Caki2 (cell line): ENCODE measurements at places on chromosomes 16 and 17.

- no peak for DNase-seq
Observed at GRCh38 chr16:73170612-73171038, 122.7 kb upstream of the ZFHX3 start.

DNA sequence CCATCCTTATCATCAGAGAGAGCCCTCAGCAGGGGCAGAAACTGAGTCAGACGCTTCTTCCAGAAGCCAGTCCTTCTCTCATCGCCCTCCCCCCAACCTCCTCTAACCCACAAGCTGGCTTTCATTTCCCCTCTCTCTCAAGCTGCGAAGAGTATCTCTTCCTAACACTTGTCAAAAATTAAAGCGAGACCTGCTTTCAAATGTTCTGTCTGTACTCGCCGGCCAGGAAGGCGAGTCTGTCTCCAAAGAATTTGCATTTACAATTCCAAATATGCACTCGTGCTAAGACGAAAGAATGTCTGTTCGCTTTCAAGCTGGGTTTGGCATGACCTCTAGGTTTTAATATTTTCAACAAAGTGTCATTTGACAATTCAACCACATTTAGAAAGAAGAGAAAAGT lies 140.4 kb downstream of the RGS9 start:
- DNase-seq = no peak

DNA sequence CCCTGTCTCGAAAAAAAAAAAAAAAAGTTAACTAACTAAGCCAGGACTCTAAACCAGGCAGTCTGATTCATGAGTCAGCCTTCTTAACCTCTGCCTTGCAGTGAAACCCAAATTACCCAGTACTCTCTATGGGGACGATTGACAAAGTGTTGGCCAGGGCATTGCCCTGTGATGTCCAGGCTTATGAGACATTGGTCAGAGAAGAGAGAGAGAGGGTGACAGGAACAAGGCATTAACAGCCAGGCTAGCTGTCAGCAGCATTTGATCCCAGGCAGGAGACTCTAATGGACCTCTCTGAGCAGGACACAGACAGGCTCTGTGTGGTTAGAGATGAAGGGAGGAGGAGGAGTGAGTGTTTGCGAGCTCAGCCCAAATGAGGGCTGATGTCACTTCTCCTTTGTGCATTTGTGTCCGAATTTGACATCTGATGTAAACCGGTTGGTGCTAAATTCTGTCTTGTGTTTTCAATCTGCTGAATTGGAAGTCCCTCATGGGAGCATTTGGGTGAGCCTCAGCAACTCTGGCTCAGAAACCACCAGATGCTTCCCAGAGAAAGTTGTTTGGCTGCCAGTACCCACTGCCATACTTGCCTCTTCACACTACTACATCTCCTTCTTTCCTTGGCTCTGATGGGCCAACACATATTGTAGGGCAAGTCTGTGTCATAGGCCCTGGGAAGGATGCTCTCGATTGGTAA lies 4.3 kb upstream of the MYL4 start:
- peak; percentile 66 for DNase-seq

DNA sequence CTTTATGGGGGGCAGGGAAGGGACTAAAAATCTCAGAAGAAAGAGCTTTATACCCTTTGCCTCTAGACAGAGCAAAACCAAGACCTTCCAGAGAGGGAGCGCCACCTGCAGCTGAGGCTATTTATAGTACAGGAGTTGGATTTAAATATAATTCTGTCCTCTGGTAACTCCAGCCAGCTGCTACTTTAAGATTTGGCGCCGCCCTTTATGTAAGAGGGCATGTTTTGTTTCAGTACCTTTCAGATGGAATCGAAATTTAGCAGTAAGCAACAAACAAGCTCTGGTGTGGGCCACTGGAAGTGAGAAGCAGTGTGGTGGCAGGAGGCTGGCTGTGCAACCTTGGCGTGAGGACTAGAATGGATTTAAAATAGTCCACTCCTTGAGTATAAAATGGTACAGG lies 5.2 kb upstream of the GUCY2D start:
- no peak for DNase-seq

- DNase-seq = no peak
Observed at GRCh38 chr17:57099165-57099564, 14.1 kb downstream of the AKAP1 start.

- DNase-seq = peak; percentile 22
Observed at GRCh38 chr16:16096121-16096857, 127.0 kb downstream of the ABCC6 start.

- DNase-seq = no peak
Observed at GRCh38 chr17:77615703-77616253, 342.7 kb upstream of the TNRC6C start.

DNA sequence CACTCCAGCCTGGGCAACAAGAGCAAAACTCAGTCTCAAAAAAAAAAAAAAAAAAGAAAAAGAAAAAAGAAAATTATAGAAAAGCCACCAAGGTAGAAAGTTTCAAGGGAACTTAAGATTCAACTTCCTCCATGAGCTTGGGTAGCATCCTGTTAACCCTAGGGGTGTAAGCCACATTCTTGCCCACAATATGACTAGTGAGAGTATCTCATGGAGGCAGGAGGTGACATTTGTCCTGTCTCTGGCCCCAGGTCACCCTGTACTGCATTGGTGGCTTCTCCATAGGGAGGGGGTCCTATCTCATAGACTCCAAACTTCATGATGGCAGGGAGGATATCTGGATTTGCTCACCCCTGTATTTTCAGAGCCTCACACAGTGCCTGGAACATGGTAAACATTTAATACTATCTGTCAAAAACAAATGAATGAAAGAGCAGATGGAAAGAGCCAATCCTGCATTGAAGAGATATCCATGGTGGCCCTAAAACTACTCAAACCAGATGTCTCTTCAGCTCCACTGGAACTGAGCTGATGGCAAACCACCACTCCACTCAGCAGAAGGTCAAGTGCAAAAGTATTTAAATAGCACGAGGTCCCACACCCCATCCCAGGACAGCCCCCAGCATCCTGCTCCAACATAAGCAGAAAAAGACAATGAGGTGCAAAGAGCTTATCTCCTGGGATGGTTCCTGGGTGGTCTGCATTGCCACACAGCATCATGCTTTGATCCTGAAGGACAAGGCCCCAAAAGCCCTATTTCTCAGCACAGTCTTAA lies 50.3 kb downstream of the EMP2 start:
- DNase-seq = no peak

DNA sequence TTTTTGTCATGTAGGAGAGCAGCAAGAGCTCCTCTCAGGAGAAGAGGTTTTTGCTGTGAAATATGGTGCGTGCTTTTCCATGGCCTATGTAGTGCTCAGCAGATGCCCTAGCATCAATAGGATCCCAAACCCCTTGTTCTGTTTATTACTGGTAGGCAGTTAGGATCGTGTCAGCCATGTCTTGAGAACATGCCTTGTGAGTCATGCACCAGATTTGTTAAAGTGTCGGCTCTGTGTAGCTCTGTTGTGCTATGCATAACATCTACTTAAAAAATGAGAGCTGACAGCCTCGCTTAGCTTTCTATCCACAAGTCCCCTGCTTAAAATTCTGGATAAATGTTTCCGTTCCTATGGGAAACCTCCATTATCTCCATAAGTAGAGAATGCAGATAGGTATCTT lies 4.4 kb upstream of the EIF4A3 start:
- DNase-seq = no peak

DNA sequence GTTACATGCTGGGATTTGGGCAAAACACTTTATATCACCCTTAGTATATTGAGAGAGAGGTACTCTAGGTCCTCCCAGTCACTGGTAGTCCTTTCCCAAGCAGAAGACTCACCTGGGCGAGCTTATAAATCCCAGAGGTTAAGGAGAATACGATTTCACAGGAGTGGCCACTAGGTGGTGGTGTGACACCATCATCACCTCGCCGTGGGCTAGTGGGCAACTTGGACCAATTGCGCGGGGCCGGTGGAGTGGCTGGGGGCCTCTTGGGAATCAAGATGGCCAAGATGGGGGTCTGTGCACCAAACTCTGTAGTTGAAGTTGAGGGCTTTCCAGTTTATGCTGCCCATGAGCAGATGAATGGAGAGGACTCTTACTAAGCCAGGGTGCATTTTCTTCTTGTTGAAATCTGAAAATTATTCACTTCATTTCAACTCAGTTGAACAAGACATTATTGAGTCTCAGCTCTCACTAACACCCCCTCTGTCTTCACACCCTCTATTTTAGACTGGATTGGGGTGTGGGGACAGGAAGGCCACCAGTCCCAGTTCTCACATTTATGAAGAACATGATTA lies 38.2 kb upstream of the PIRT start:
- DNase-seq = peak; percentile 15

- no peak for DNase-seq
Observed at GRCh38 chr17:28686296-28686695, 24.3 kb downstream of the SUPT6H start.

DNA sequence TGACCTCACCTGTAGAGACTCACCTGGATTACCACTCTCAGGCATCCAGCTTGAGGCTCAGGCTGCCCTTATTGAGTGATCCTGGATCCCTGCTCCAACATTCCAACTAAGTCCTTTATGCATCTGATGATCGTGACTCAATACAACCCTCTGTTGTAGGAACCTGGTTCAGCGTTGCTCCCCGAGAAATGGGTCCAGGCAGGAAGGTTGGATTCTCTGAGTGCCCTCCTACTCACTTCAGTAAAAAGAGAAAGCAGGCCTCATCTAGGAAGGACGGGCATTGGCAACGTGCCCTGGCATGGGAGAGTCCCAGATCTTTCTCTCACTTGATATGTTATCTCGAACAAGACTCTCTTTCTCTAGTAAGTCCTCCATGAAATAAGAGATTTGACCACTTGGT lies at the start of gene OR3A1:
Gene OR3A1 (minus strand): TSS at position 101 of the 400 bp plus-strand sequence. CDS start 5,778 bp downstream, outside the sequence.
- no peak for DNase-seq

DNA sequence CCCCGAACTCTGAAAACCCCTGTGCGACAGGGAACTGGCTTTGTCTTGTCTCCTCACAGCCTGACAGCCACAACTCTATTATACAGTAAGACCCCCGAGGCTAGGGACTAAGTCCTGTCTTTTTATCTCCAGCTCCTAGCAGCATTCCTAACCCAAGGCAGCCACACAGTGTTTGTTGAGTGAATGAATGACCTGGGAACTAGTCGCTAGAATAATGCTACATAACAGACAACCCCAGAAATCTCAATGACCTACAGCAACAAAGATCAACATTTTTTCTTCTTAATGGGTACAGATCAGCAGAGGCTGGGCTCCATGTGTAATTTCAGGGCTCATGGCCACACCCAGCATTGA lies 71.4 kb upstream of the TNRC6C start:
- DNase-seq = no peak

DNA sequence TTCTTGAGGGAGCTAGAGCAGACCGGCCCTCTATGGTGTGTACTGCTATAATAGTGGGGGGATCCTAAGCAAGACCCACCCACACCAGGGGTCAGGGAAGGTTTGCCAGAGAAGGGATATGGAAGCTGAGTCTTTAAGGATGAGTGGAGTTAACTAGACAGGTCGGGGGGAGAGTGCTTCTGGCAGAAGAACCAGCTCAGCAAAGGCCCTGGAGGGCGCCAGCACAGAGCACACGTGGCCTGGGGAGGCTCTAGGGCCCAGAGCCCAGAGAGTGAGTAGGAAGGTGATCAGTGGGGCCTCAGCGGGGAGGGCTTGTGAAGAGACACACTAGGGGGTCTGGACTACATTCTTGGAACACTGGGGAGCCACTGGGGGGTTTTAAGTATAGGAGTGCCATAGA lies 21.1 kb downstream of the NGFR start:
- DNase-seq = no peak

DNA sequence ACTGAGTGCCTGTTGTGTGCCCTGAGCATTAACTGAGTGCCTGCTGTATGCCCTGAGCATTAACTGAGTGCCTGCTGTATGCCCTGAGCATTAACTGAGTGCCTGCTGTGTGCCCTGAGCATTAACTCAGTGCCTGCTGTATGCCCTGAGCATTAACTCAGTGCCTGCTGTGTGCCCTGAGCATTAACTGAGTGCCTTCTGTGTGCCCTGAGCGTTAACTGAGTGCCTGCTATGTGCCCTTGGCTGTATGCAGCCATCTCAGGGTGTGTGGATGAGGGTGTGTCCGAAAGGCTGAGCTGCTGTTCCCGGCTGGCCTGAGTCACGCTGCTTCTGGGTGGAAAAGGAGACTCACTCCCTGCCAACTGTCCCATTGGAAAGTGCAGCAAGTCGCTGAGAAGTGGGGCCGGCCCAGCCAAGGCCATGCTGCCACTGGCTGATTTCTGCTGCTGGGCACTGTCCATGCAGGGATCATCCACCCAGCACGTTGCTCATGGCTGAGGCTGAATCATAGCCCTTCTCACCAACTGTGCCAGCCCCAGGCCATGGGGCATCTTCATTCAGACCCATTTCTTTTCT lies 113.8 kb downstream of the OR1D5 start:
- peak; percentile 79 for DNase-seq

- DNase-seq = peak; percentile 21
Observed at GRCh38 chr17:9294661-9295210, 273.4 kb downstream of the NTN1 start.

GRCh38 chr16:4654011-4654963 lies 29.7 kb downstream of the MGRN1 start:
- DNase-seq = peak; percentile 84

DNA sequence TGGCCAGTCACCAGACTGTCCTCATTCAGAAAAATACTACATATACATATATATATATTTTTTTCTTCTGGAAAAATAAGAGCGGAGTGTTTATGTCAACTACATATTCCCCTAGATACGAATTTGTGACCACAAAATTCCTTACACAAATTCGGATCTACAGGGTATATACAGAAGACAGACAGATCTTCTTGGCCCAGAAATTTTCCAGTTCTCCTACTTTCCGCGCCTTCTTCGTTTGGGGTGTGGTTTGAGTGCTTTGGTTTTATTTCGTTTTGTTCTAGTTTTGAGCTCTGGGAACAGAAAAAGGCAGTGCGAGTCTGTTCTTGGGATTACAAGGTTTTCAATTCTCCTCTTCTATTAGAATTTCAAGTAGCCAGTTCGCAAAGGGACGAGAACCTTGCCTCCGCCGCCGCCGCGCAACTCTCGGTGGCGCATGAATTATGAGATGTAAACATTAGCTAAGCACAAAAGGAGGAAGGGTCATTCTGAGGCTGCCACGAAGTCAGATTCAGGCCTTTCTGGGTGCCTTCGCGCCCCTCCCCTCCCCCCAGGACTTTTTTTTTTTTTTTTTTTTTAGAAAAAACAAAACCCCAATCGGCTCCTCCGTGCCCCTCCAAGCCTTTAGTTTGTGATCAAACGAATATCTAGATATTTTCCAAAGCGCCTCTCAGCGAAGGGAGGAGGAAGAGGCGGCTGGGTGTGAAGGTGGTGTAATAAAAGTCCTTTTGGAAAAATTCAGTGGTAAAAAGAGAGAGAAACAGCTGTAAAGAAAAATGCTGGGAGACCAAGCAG lies 1.8 kb upstream of the HOXB4 start:
- no peak for DNase-seq
